Activated T-helper 1 cell treated with anti-CD3 and anti-CD28 coated beads, Interleukin-12 subunit alpha, Interleukin-12 subunit beta, Interleukin-2, Interleukin-4 antibody, amounts not matched to agents 30 ng/mL and 10 ng/mL and 1 ng/mL, durations not matched to agents 14 hours and 24 hours and 36 hours (primary cell): ENCODE measurements at places on chromosomes 7 and 10. TPM values are rescaled to one million over a fixed set of nuclear protein-coding genes. Genes with fewer than 3 reads are reported as not detected.

The TRIM50 gene
- total RNA-seq: not detected in 2 replicates

The TUBAL3 gene
- total RNA-seq: not detected in 2 replicates

The HTR7 gene
- total RNA-seq: not detected in 2 replicates

The ITPRID1 gene
- not detected in 2 replicates for total RNA-seq

The ZMIZ2 gene
- 123 and 129 TPM in 2 replicates for total RNA-seq

The PTPRE gene
- 40.8 and 41.8 TPM in 2 replicates for total RNA-seq

The SPAG6 gene
- total RNA-seq: 0.18 TPM in 1 of 2 replicates, not detected in the other

The CALN1 gene
- total RNA-seq: not detected in 2 replicates

The TRPV6 gene
- total RNA-seq: not detected in 2 replicates

The SHTN1 gene
- total RNA-seq: not detected in 2 replicates

The IQUB gene
- 0.44 TPM in 1 of 2 replicates, not detected in the other for total RNA-seq

The PTF1A gene
- total RNA-seq: not detected in 2 replicates

The MYL7 gene
- total RNA-seq: not detected in 2 replicates

The SH2D4B gene
- 0.18 and 0.20 TPM in 2 replicates for total RNA-seq

The CLDN15 gene
- total RNA-seq: 19.0 and 19.5 TPM in 2 replicates

The AKR1C3 gene
- total RNA-seq: 0.26 TPM in 1 of 2 replicates, not detected in the other

The NFE2L3 gene
- total RNA-seq: 80.1 TPM in 2 replicates

The VPS37D gene
- 0.18 and 0.34 TPM in 2 replicates for total RNA-seq

The ZNHIT1 gene
- total RNA-seq: 49.7 and 53.4 TPM in 2 replicates

The STEAP4 gene
- total RNA-seq: 0.99 and 1.1 TPM in 2 replicates

The MAGI2 gene
- 0.10 and 0.17 TPM in 2 replicates for total RNA-seq

The CALML3 gene
- total RNA-seq: not detected in 2 replicates

The DNAH11 gene
- total RNA-seq: 1.3 and 1.7 TPM in 2 replicates

The SEMA3D gene
- total RNA-seq: 0.60 and 0.64 TPM in 2 replicates

The NME8 gene
- total RNA-seq: not detected in 2 replicates
